Activated CD8-positive, alpha-beta memory T cell treated with anti-CD3 and anti-CD28 coated beads, Interleukin-2, amount 10 ng/mL, durations not matched to agents 7 days and 5 days (primary cell): ENCODE measurements at places on chromosomes 12 and 14. TPM values are rescaled to one million over a fixed set of nuclear protein-coding genes. Genes with fewer than 3 reads are reported as not detected.

ALDH1L2 gene
- 0.70 TPM for total RNA-seq

THTPA gene
- 15.6 TPM for total RNA-seq

CELA1 gene
- not detected for total RNA-seq

NYNRIN gene
- total RNA-seq, result 0.50 TPM

BHLHE41 gene
- not detected for total RNA-seq

DNA sequence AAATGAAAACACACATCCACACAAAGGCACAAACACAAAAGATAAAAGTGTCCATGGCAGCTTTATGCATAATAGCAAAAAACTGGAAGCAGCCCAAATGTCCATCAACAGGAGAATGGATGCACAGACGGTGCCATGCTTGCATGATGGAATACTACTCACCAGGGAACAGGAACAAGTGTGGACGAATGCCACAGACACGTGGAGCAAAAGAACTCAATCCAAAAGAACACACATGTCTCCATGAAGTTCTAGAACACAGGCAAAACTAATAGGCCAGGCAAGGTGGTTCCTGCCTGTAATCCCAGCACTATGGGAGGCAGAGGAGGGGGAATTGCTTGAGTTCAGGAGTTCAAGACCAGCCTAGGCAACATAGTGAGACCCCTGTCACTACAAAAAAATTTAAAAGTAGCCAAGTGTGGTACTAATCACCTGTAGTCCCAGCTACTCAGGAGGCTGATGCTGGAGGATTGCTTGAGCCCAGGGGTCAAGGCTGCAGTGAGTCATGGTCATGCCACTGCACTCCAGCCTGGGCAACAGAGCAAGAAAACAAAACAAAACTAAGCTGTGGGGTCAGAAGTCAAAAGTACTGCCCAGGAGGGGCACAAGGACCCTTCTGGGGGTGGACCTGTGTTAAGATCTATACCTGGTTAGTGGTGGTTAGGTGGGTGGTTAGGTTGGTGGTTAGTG lies 7.3 kb upstream of the TMEM119 start:
- no peak for DNase-seq

DNA sequence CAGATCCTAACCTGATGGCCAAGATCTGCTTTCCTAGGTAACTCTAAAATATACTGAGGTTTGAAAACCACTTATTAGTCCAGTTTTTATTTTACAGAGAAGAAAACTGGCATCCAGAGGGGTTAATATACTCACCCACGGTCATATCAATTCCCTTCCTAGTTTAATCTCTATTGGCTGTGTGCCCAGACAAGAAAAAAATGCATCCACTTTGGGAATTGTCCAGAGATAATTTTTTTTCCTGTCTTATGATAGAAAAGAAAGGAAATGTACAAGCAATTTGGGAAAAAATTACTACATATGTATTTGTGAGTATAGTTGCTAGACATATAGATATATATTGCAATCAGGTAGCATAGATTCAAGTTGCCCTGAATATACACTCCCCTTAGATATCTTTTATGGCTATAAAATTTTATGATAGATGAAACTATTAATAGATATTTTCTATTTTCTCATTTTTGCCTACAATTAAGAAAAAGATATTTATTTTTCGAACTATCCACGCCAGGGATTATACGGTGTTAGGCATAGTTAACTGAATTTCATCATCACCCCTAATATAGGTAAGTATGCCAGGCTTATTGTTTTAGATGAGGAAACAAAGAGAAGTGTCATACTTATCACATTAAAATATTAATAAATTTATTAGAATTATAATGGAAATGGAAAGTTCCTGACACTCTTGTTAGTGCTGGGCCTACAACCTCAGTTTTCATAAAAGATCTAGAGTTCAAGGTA lies 100.5 kb upstream of the SLC38A2 start:
- DNase-seq, result no peak

GRCh38 chr12:1553536-1553935 lies 40.8 kb downstream of the FBXL14 start:
- DNase-seq, result no peak

- DNase-seq, result peak; percentile 51
Observed at GRCh38 chr14:62179367-62180018, 417.3 kb downstream of the SNAPC1 start.

DNA sequence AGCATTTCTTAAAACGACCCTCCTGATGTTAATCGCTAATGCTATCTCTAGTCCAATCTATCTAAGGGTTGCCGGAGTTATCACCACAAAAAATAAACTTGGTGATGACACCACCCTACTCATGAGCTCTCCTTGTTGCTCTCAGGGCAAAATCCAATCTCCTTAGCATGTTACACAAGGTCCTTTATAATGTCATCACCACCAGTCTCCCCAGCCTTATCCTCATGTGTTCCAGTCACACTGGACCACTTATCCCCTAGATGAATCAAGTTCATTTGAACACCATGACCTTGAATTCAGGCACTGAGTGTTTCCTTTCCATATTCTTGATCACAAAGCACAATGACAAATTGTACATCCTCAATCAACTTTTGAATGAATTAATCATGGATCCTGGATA lies 19.0 kb upstream of the DRAM1 start:
- DNase-seq, result no peak

- no peak for DNase-seq
Observed at GRCh38 chr12:12877153-12877768, 14.1 kb upstream of the GPRC5A start.

GRCh38 chr12:45292486-45293195 lies 76.7 kb downstream of the ANO6 start:
- DNase-seq, result no peak

- DNase-seq, result no peak
Observed at GRCh38 chr12:118633071-118633470, 256.7 kb downstream of the SUDS3 start.

GRCh38 chr14:51398898-51399297 lies 158.9 kb downstream of the TMX1 start:
- DNase-seq, result no peak

DNA sequence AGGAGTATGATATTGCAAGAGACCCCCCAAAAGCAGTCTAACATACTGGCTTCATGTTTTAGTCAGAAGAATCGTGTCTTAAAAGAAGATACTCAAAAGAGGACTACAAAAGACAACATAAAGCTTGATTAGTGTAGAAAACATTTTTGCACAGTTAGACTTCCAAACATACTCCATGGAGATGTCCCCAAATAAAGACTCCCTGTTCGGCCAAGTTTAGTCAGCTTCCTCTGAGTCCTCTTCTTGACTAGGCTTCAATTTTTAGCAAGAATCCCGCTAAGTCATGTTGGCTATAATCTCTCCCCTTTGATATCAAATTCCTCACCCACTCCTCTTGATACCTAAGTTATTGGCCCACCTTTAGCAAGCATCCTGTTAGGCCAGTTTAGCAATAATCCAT lies 298.0 kb downstream of the RMST start:
- DNase-seq, result no peak

- DNase-seq, result no peak
Observed at GRCh38 chr12:94873734-94874517, 129.6 kb downstream of the NDUFA12 start.
